ENCODE measurements at places on chromosomes 1 and 21.

DNA sequence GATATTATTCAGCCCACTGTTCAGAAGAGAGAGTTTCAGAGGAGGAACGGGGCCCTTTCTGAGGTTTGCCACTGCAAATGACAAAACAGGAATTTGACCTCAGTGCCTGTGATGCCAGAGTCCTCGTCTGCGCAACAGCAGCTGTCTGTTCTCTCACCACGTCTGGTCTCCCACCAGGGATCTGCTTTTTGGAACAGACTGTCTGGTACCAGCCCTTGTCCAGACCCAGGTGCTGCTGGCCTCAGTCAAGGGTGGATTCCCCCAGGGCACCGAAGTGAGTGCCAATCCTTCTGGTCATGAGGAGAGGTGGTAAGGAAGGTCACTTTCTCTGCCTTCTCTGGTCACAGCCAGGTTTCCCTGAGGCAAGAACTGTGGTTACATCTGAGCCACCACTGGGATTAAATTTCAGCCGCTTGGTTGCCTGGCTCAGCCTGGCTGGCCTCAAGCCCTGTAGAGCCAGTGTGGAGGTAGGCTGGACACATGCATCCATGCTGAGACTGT lies 2.3 kb upstream of the BCAN start:
- no peak for DNase-seq

DNA sequence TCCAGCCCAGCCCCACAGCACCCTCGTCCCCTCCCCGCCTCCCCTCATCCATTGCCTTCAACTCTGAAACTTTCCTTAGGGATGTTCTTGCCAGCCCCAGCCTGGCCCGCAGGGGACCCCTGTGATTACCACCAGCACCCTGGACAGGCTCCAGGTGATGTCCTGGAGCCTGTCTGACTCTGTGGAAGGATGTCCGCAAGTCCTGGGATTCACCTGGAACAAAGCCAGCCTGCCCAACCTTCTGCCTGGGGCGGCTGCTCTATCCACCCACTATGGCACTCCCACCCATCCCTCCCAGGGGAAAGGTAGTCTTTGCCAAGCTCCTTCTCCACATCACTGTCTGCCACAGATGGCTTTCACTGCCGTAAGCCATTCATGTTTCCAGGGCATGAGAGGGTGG lies 24.4 kb upstream of the PTPRF start:
- no peak for DNase-seq

- no peak for DNase-seq
Measured at GRCh38 chr1:98368995-98369394, 292.5 kb upstream of the SNX7 start.

- no peak for DNase-seq
Measured at GRCh38 chr21:45386336-45386727, 18.6 kb upstream of the COL18A1 start.

DNA sequence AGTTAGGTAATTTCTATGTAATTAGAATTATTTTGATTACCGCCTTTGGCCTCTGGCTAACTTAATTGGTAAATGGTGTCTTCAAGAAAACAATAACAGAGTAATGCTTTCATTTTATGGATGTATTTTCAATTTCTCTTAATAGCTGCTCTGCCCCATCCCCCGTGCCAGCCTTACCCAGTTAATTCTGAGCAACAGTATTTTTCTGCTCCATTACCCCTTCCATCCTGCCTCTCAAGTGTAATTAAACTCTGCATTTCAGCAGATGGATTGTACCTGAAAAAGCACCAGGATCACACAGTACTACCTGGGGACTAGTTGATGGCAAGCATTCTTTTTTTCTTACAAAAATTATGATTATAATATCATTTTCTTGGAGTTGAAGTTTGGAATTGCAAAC lies 104.2 kb downstream of the KIAA0319L start:
- DNase-seq: no peak

DNA sequence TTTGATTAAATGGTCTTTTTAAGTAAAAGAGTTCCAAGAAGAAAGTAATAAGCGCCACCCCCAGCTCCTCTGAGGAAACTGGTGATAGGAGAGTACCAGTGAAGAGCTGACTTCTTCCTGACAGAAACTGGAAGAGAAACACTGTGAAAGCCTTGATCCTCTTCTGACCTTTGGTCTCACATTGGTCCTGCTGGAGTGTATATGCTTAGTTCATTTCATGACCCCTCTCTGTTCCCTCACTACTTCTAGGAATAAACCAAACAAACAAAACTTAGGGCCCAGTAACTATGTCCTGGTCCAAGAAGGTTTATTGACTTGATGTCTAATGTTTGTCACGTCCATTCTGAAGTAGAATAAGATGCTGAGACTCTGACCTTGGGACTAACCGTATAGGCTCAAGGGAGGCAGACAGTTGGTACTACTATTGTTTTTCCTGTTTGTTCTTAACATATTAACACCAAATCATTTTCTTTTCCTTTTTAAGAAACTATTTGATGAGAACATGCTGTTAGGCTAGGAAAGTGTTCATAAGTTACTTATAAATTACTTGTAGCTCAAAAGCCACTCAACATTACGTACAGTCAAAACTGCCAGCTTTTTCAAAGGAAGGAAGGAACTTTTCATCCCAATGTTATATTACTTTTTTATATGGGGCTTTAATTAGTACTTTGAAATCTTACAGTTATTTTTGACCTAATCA lies 57.9 kb downstream of the MIER1 start:
- no peak for DNase-seq

GRCh38 chr1:244046907-244047611 lies 4.0 kb upstream of the ZBTB18 start:
- no peak for DNase-seq

- DNase-seq: no peak
Measured at GRCh38 chr1:22722901-22723550, 12.4 kb downstream of the EPHB2 start.

GRCh38 chr1:160567858-160568682 lies 11.2 kb downstream of the CD84 start:
- peak; percentile 81 for DNase-seq

- peak; percentile 19 for DNase-seq
Measured at GRCh38 chr21:38525454-38525853, 27.2 kb upstream of the ERG start.

GRCh38 chr21:33789697-33790096 lies 125.9 kb downstream of the ATP5PO start:
- no peak for DNase-seq

DNA sequence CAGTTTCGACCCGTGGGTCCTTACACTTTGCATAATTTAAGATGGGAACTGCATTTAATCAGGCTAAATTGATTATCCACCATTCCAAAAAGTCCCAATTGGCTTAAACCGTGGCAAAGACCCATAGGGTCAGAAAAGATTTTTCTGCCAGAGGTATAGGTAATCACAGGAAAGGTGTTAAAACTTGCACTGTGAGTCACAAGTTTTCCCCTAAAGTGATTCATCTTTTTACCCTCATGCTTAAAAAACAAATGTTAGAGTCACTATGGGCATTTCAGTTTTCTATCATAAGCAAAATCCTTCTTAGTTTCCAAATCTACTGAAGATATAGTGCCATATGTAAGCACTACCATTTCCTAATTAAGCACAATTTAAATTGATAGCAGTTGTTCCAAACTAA lies 1079.8 kb downstream of the ADGRL2 start:
- no peak for DNase-seq

GRCh38 chr1:224519874-224520273 lies 85.3 kb upstream of the WDR26 start:
- DNase-seq: no peak

DNA sequence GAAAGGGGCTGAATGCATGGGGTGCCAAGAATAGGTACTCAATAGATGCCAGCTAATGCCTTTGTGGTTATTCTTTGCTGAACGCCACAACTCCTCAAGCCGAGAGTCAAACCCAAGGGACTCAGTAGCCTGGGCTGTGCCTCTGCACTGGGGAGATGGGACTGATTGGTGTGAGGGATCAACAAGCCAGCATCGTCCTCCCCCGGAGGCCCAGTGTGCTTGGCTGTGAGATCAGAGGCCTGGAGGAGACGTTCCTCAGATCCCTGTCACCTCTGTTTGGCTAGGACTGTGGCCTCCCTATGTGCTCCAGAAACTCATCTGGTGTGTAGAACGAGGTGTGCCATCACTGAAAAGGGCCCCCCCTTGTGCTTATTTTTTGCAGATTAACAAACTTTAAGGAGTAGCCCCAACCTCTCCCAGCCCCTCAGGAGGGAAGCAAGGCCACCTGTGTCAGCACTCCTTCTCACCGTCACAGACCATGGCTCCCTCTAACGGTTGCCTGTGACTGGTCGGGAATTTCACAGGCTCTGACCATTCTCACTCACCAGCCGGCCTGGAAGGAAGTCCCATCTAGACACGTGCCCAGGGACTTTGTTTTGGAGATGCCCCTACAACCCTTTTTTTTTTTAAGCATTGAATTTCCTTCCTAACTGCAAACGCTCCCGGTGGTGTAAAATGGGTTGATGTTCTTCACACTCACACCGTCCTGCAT lies 194.0 kb upstream of the VAMP3 start:
- no peak for DNase-seq

GRCh38 chr1:164272156-164272555 lies 286.8 kb upstream of the PBX1 start:
- no peak for DNase-seq

- peak; percentile 4 for DNase-seq
Measured at GRCh38 chr1:56688522-56689026, 43.5 kb downstream of the PRKAA2 start.

DNA sequence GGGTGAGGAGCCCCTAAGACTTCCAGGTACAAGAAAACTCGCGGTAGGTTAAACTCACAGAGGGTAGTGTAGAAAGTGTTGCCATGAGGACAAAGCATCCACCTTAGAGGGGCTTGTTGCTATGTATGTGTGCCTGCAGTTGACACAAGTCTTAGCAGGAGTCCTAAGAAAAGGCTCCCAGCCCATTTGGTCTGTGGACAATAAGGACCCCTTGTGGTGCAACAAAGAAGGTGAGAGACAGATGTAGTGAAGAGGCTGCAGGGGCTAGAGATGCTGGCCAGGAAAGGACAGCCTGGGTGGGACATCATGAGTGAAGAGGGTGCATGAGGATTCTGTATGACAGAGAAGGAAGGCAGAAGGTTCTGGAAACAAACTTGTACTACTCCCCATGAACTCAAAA lies 36.3 kb upstream of the IL10 start:
- DNase-seq: no peak

DNA sequence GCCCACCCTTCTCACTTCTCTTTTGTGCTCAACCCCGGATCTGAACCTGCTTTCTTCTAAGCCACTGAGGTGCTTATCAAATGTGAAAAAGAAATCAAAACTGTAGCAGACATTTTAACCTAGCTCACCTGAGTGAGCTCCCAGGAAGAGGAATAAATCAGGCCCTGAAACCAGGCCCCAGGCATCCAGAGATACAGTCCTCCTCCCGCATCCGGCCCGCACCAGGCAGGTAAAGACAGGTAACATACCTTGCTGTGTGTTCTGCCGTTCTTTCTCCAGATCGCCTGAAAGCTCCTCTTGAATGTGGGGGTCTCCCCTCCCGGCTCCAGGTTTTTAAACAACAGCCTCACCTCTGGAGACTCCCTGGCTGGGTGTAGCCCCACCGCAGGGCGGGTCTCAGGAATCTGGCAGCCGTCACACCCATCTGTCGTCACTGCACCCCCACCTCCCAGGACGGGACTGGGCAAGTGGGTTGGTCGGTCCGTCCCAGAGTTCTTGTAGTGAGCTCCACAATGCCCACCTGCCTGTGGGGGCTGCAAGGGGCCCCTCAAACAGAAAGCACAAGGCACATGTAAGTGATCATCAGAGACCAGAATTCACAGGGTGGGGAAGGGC lies at the start of gene LAMB3:
Gene LAMB3, minus strand, starts transcription at position 305 of the 615 bp plus-strand sequence. CDS start 1,481 bp downstream, outside the sequence.
- DNase-seq: no peak

DNA sequence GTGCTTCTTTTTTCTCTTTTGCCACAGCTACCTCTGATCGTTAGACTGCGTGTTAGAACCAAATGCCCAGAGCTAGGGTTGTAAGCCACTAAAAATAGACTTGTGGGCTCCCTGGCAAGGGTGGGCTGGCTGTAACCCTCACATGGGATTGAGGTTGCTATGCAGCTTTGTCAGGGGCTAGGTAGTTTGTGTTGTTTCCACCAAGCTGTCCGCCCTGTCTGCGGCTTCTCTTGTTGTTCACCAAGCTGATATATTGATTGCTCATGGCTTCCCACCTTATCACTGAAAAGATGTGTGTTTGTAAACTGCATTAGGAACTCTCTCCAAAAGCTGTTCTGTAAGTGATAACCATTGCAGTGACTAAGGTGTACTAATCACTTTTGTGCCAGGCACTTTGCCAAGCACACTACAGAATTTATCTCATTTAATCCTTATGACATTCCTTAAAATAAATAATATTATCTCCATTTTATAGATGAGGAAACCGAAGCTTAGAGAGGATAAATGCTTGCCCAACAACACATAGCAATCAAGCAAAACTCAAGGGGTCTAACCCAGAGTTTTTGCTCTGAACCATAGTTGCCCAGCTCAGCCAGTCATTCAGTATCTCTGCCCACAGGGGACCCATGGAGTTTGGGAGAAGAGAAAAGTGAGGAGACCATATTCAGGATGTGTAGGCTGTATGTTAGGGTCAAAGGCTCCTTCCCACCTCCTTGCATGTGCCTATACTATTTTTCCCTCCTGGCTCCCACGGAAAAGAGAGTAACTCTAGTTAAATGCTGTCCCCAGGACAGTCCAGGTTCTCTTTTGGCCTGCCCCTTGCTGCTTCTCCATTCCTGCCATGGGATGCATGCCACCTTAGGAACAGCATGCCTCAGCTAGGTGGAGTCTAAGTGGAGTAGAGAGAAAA lies 42.2 kb upstream of the TARBP1 start:
- DNase-seq: no peak

GRCh38 chr1:164562947-164563520 lies 4.0 kb downstream of the PBX1 start:
- no peak for DNase-seq

- no peak for DNase-seq
Measured at GRCh38 chr1:46587069-46587468, 17.0 kb downstream of the MKNK1 start.
